CD4-positive, alpha-beta T cell treated with Interleukin-2 at 100 ng/mL for 4 hours (primary cell): ENCODE measurements at places on chromosomes 7 and 10.

- DNase-seq = no peak
Observed at GRCh38 chr10:101331956-101332355, 22.0 kb upstream of the BTRC start.

GRCh38 chr7:117492649-117493048 is 12.8 kb downstream of the CFTR start:
- DNase-seq = no peak

- DNase-seq = no peak
Observed at GRCh38 chr7:23341846-23342598, 42.9 kb downstream of the MALSU1 start.

- no peak for DNase-seq
Observed at GRCh38 chr7:28613262-28613661, 200.9 kb downstream of the CREB5 start.

DNA sequence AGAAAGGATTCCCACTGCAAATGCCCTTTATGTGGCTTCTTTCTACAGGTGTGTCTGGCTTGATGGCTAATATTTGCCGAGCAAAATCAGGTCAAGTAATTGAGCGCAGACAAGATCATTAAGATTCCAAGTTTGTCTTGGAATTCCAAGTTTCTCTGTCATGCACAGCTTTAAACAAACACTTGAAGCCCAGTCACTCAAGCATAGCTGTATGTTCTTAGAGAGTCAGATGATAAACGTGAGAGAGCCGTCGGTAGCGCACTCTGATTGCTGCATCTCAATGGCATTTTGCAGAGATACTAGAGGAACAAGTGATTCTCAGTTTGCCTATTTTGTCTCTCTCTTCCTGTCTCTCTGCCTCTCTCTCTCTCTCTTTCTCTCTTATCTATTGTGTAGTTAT is 658 bp downstream of the DMBT1 start:
- no peak for DNase-seq

- no peak for DNase-seq
Observed at GRCh38 chr7:158943234-158943633, 86.9 kb downstream of the DYNC2I1 start.

- peak; percentile 93 for DNase-seq
Observed at GRCh38 chr10:74589226-74589673, 237.2 kb upstream of the KAT6B start.

GRCh38 chr7:117403737-117404136 is 23.6 kb downstream of the ASZ1 start:
- DNase-seq = no peak

- no peak for DNase-seq
Observed at GRCh38 chr7:32223071-32223650, 153.0 kb upstream of the PDE1C start.

DNA sequence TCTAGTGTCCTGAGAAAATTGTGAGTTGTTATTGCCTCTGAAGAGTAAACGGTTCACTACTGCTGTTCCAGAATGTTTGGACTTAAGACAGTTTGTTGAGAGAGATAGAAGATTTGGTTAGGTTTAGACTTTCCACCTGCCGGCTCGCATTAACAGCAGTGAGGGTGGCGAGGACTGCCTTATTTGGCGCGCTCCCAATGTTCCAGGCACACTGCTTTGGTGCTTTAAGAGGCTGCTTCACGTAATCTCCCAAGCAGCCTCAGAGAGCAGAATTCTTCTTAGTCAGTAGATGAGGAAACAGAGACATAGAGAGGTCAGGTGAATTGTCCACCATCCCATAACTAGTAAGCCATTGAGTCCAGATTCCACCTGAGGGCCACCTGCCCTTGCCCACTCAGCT is 41.1 kb downstream of the GLRX3 start:
- no peak for DNase-seq

DNA sequence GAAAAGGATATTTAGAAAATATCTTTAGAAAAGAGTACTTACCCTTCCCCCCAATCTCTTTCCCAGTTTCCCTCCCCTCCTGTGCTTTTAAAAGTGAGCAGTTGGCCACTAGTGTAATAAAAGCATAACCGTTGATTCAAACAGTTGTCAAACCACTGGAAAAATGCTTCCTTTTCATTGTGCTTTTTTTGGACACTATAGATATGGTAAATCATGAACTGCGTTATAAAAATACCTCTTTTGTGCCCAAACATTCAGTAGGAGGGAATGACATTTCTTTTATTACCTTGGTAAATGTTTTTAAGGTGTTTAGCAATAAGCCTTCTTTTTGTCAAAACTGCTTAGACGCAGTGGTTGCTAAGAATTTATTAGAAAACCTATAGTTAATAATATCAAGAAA is 232.4 kb downstream of the SLC25A13 start:
- DNase-seq = no peak

- no peak for DNase-seq
Observed at GRCh38 chr10:103806395-103807187, 48.8 kb downstream of the SH3PXD2A start.

DNA sequence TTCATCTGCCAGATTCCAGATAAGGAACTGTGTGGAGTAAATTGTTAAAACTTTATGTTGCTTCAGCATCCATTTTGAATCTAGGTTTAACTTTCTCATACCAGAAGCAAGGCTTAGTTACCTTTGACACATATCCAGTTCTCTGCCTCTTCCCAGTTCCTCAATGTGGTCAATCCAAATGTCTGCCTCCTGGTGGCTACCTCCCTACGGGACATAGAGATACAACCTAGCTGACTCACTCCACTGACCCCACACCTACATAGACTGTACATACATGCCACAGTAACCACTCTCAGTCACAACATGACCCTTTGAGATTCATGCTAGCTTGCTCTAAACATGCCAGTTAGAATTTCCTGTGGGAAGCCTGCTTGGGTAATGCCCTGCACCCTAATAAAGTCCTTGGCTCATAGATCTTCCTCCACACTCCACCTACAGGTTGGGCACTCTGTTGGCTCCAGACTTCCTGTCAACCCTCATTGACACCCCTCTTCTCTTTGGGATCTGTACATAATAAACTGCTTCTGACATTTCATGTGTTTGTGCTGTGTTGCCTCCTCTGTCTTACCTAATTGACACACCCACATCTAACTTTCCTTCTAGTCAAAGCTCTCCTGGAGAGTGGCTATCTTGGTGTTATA is 278.1 kb downstream of the HTR7 start:
- DNase-seq = no peak

DNA sequence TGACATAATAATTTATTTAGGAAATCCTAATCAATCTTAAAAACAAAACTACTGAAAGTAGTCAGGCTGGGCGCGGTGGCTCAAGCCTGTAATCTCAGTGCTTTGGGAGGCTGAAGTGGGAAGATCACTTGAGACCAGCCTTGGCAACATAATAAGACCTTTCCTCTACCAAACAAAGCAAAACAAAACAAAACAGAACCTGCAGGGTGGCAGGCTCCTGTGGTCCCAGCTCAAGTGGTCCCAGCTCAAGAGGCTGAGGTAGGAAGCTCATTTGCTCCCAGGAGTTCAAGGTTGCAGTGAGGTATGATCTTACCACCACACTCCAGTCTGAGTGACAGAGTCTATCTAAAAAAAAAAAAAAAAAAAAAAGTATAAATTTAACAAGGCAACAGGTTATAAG is 748.0 kb downstream of the CNTNAP2 start:
- DNase-seq = no peak

GRCh38 chr7:123661765-123662164 is 6.1 kb downstream of the LMOD2 start:
- DNase-seq = no peak

- DNase-seq = no peak
Observed at GRCh38 chr7:140235114-140235513, 58.3 kb upstream of the KDM7A start.

- peak; percentile 33 for DNase-seq
Observed at GRCh38 chr7:150973571-150974451, 4.3 kb downstream of the KCNH2 start.

DNA sequence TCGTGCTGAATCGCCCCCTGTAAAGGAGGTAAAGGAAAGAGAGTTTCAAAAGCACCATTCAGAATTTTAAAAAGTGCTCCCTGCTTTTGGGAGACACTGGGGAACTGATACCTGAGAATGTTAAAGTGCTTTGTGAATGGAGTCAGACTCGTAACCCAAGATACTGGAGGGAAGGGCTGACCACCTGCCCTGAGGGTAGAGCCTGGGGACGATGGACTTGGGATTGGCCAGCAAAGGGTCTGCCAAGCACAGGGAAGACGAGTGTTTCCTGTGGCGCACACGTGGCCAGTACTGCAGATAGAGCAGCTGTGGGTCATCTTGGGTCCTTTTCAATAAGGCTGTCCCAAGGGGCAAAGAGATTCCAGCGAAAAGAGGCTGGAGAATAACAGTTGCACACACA is 1284.1 kb upstream of the AUTS2 start:
- DNase-seq = no peak

- DNase-seq = no peak
Observed at GRCh38 chr7:149729983-149730801, 43.2 kb downstream of the ZNF467 start.

- no peak for DNase-seq
Observed at GRCh38 chr10:12862459-12862858, 139.1 kb downstream of the CCDC3 start.

GRCh38 chr7:50308532-50309385 is 4.2 kb downstream of the IKZF1 start:
- DNase-seq = peak; percentile 64

- no peak for DNase-seq
Observed at GRCh38 chr7:74009719-74010118, 18.3 kb upstream of the ELN start.

DNA sequence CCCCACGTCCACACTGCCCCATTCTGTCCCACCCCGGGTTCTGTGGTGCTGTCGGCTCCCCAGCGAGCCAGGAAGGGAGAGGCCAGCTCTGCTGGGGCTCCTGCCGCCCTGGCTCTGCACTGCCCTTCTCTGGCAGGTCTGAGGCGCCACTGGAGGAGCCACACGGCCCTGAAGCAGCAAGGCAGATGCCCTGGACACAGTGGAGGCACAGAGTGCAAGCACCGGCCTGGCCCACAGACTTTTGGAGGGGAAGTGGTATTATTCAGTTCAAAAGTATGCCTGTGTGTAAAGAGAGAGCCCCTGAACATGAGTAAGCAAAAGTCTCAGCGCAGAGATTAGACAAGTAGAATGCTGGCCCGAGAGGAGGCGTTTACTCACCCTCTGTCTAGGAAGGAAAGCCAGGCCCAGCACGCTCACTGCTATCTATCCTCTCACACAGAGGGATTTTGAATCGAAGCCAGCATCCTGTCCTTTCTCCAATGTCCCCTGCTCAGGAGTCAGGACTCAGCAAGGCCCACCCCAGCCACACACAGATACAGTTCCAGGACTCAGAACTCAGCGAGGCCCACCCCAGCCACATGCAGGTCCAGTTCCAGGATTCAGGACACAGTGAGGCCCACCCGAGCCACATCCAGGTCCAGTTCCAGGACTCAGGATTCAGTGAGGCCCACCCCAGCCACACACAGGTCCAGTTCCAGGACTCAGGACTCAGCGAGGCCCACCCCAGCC is 115.0 kb downstream of the EGFR start:
- no peak for DNase-seq

DNA sequence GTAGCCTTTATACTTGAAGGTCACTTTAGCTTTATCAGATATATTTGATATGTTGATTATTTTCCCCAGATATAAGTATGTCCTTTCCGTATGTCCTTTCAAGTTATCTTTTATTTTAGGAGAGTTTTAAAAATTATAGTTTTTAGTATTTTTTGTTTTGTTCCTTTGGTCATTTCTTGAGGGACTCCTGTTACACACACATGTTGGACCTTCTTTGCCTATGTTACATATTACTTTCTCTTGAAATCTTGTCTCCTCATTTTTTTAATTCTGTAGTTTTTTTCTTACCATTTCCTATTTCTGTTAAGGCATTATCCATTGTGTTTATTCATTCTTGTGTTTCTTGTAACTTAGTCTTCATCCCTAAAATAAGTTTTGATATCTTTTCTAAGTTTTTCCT is 23.9 kb downstream of the GLCCI1 start:
- no peak for DNase-seq

DNA sequence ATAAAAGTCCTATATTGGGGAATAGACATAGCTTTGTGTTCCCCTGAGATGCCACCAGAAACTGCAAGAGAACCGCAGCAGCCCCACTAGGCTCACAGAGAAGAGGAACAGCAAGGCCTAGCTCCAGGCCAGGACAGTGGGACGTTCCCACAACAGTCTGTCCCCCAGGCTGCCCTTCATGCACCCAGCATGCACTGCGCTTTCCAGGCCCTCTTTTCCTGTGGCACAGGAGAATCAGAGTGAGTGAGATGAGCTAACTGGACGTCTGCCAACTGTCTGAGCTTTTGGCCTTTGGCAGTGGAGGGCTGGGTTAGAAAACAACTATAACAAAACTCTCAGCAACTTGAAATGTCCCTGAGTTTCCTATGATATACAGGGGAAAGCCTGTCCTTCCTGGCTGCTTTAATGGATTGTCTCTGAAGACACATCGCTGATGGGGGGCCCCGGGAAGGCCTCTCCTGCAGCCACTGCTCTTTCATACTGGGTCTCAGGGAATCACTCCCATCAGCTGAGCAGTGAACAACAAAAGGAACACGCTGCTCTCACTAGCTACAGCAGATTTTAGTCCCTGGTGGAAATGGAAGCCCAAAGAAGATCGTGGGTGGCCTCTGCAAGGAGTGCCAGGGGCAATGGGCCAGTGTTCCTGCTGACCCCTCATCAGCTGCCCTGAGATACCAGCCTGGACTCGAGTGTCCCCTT is 53.5 kb downstream of the PODXL start:
- no peak for DNase-seq

DNA sequence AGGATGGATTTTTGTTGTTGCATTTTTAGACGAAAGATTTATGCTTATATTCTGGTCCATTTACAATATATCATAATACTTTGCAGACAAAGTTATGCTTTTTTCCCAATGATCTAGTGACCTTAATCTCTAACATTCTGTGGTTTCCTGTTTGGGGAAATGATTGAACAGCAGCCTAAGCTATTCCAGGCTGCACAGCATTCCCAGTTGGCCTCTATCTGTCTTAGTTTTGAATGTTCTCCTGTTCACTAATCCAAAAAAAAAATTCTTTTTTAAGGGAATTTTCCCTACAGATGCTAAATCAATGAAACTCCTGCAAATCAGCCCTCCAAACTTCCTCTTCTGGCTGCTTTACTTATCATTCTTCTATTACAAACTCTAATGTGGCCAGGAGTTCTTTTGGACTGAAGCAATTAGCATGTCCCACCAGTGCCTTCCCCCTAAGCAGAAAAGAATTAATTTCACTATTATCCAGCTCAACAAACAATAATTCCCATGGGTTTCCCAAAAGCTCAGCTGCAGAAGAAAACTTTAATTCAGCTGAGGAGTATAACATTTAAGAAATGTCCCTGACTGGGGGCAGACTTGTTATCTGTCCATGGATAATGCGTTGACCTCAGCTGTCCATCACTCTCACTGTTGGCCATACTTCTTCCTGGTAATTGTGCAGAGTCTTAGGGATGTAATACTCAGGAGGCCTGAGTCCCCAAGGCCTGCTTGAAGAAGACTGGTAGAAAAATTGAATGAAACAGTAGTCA is 81.9 kb upstream of the TRIL start:
- DNase-seq = no peak

- DNase-seq = no peak
Observed at GRCh38 chr7:99372275-99373090, 2.0 kb upstream of the ARPC1B start.

- DNase-seq = no peak
Observed at GRCh38 chr10:11898372-11899066, 75.4 kb downstream of the PROSER2 start.
